ENCODE measurements at places on chromosomes 3 and 15.

DNA sequence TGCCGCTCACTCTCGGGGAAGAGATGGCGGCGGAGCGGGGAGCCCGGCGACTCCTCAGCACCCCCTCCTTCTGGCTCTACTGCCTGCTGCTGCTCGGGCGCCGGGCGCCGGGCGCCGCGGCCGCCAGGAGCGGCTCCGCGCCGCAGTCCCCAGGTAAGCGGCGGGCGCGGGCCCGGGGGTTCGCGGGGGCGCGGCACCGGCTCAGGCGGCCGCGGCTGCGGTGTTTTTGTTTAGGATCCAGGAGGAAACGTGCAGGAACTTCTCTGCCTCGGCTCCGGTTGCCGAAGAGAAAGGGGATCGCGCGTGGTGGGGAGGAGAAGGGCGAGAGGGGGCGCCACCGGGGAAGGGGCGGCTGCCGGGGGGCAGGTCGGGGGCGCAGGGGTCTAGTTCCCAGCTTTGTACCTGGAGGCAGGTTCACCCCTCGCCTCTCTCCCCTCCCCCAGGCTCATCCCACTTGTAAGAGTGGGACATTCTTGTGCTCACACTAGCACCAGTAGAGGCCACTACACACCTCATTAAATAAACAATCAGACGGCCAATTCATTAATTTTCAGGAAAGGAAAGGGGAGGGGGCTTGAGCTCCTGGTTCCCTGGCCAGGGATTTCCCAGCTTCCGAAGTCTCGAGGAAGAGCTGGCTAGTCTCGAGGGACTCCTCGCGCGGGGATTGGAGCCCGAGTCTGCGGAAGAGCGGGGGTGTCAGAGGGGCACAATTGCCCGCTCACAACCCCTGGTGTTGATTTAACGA lies 562 bp downstream of the NEO1 start:
- no peak for DNase-seq

DNA sequence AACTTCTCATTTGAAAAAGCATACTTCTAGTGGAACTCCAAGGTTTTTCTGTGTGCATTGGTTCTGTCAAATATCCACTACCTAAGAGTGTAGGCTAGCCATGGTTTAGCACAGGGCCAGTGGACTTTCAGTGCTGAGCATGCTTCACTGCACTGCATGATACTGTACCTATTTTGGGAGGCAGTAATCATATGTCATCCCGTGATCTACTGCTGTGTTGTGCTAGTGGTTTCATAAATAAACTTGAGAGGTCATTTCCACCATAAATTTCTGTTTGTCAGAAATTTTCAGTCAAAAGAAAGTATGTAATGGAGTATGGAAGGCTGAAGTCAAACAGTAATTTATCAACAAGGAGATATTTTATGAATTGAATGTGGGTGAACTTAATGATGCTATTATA lies 203.6 kb downstream of the ROBO1 start:
- DNase-seq: no peak

DNA sequence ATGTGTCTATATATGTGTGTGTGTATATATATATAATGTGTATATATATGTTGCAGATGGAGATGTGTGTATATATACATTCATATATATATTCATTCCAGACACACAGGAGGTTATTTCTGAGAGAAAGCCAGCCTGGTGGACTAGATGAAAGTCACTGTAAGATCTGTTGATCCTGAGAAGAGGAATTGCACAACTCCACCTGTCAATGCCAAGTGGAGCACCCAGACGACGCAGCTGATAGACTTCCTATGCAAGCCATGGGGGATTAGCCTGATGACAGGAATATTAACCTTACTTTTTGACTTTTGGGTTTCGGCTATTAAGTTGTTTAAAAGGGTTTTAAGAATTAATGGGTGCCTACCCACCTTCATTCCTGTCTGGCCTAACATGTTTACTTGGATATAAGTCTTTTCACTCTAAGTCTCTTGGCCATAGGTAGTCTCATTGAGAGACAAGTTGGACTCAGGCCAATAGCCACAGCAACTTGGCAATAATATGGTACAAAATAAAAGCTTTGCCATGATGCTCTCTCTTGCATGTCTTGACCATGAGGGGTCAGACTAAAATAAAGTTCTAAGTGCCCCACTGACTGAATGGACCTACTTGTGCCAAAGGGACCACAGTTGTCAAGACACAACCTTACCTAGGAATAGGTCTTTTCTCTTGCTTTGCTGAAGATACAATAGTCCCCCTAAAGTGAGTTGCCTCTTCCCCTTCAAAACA lies 35.9 kb upstream of the GOLGA6L2 start:
- DNase-seq: no peak

DNA sequence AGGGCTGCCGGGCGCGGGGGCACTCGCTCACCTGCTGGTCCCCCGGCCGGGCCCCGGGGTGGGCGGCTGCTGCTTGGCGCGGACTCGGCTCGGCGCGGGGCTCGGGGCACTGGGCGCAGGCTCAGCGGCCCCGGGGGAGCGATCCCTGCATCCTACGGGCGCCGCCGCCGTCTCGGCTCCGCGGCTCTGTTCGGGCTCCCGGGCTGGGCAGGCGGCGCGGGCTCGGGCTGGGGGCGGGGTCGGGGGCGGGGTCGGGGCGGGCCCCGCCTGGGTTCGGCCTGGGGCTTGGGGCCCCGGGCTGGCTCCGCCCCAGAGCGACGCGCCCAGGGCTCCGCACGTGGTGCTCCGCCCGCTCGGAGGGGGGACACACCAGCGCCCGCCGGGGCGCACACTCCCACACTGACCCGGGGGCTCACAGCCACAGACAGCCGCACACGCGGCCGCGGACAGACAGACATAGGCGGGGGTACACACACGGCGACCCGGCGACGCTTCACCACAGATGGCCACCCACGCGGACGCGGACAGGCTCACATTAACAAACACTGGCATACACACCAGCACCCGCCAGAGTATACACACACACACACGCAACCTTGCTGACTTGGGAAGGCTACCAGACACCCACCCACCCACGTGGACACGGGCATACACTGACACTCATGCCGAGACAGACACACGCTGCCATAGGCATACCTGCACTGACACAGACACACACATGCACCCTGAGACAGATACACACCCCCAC lies at the start of gene SCN5A:
SCN5A (minus strand) TSS at position 188 of the 748 bp plus-strand sequence. CDS start 16,380 bp downstream, outside the sequence.
- DNase-seq: peak; percentile 30

DNA sequence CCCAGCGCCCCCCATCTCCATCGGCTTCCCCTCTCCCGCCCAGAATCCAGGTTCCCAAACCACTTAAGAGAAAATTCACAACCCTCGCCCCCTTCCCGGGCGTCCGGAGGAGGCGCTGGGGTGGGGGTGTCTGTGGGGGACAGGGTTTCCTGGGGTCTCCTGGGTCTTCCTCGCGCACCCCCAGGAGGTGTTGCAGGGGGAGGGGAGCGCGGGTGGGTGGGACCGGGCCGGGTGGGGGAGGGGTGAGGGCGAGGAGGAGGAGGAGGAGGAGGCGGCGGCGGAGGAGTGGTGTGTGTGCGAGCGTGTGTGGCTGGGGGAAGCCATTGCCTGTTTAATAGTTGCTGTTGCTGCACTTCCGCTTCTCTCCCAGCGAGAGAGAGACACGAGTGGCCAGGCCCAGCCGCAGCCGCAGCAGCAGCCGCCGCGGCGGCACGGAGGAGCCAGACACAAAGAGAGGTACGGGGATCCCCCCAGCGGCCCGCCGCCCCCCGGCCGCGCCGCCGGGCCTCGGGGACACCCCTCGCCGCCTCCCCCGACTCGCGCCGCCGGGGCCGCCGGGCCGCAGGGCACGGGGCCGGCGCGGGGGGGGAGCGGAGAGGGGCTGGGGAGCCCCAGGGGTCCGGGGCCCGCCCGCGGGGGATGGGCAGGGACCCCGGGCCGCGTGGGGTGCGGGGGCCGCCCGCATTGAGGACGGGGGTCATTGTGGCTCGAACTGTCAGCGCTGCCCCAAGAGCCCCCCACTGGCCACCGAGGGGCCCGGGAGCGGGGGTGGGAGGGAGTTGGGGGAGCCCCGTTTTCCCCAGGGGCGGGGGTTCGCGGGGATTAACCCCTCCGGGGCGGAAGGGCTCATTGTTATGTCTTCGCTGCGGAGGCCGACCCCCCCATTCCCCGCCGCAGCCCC lies at the start of gene UBE2E1:
UBE2E1 (plus strand) TSS at position 323 of the 901 bp plus-strand sequence. CDS start 1,315 bp downstream, outside the sequence.
- DNase-seq: peak; percentile 41

DNA sequence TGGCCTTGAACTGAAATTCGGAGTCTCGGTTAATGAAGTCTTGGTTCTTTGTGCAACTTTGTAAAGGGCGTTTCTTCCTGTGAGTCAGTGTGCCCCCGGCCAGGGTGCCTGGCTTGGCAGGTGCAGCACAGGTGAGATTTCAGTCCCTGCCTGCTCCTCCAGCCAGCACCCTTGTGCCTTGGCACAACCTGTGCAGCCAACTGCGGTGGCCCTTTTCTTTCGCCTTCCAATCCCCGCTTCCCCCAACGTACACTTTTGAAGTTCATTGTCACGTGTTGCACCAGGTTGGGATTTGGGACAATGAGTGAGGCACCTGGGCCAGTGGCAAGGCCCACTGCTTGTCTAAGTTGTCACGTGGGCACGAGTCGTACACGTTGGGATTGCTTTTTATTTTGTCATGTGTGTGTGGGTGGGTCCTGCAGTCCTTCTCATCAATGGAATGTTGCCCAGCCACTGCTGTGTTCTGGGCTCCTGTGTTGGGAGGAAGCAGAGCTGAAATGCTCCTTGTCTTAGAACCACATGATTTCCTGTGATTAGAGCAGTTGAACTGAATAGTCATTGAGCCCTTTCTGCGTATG lies 242.9 kb upstream of the BHLHE40 start:
- DNase-seq: no peak

- no peak for DNase-seq
These were observed 56.3 kb downstream of the ISG20 start for GRCh38 chr15:88695101-88695500.

DNA sequence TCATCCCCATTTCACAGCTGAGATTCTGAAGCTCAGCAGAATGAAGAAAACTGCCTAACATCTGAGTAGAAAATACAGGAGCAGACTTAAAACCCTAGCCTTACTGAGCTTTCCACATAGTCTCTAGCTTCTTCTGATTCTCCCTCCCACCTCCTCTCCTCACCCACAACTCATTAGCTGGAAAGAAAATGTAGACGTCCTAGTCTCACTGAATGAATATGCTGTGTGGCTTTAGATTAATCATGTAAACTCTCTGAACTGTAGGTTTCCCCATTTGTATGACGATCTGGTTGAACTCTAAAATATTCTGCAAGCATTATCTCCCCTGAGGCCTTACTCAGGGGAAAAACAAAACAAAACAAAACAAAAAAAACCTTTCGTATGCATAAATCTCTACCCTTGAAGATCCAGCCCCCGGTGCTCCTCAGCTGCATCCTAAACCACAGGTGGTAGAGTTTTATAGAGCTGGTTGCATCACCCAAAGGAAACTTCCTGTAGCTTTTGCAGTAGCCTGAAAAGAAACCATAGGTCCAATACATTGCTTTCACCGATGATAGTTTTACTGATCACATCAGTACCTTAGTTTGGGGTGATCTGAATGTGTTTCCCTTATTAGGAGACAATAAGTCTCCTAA lies 40.6 kb downstream of the FOXB1 start:
- DNase-seq: no peak

DNA sequence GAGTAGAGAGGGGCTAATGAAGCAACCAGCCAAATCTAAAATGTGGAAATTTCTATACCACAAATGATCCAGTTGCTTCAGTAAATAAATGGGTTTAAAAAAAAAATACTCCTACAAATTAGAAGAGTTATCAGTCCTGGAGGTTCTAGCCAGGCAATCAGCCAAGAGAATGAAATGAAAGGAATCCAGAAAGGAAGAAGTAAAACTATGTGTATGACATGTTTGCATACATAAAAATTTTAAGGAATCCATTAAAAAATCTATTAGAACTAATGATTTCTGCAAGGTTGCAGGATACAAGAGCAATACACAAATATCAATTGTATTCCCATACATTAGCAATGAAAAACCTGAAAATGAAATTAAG lies 9.6 kb downstream of the MESP2 start:
- no peak for DNase-seq

DNA sequence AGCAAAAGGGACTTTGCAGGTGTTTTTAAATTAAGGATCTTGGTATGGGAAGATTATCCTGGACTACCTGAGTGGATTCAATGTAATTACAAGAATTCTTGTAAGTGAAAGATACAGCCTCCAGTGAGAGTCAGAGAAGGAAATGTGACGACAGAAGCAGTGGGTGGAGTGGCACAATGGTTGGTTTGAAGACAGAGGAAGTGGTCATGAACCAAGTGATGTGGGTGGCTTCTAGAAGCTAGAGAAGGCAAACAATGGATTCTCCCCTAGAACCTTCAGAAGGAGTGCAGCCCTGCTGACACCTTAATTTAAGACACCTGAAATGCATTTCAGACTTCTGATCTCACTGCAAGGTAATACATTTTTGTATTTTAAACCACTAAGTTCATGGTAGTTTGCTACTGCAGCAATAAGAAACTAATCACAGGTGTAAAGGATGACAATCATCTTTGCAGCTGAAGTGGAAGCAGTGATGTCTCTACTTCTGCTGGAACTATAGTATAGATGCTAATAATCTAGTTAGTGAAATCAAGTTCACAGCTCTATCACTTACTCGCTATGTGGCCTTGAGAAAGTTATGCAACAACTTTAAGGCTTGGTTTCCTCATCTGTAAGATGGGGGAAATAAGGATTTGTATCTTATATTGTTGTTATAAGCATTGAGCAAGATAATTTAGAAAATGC lies 403.4 kb upstream of the SUCLG2 start:
- DNase-seq: peak; percentile 12

- no peak for DNase-seq
These were observed 353.4 kb upstream of the MANF start for GRCh38 chr3:51031666-51032065.

- DNase-seq: no peak
These were observed 338.9 kb upstream of the TMCO5A start for GRCh38 chr15:37595426-37595970.

GRCh38 chr3:165440380-165440779 lies 244.2 kb upstream of the SLITRK3 start:
- DNase-seq: no peak

Data from stimulated activated CD4-positive, alpha-beta T cell treated with anti-CD3 and anti-CD28 coated beads, Interleukin-15, amount 100 ng/mL, for 1 hour (primary cell).